ENCODE measurements at places on chromosomes 12 and 14. TPM values are rescaled to one million over a fixed set of nuclear protein-coding genes. Genes with fewer than 3 reads are reported as not detected.

The FOXN4 gene
- not detected for total RNA-seq

The PTPN11 gene
- 137 TPM for total RNA-seq

The KRT6B gene
- total RNA-seq = 7.7 TPM

The GLIPR1L1 gene
- total RNA-seq = not detected

The ANAPC5 gene
- 171 TPM for total RNA-seq

The SLC17A8 gene
- total RNA-seq = not detected

The SLC38A4 gene
- not detected for total RNA-seq

The SAMD15 gene
- total RNA-seq = 1.2 TPM

The IPO8 gene
- total RNA-seq = 19.6 TPM

The NKX2-1 gene
- not detected for total RNA-seq

The SLC25A21 gene
- 0.87 TPM for total RNA-seq

The GPR162 gene
- not detected for total RNA-seq

The CLEC7A gene
- total RNA-seq = 0.40 TPM

The CCDC38 gene
- not detected for total RNA-seq

The ITFG2 gene
- total RNA-seq = 12.8 TPM

The SERPINA1 gene
- 5.4 TPM for total RNA-seq

The LRRC9 gene
- total RNA-seq = not detected

The LRTM2 gene
- not detected for total RNA-seq

The ANKLE2 gene
- 85.9 TPM for total RNA-seq

The PMCH gene
- not detected for total RNA-seq

The PDE3A gene
- 2.0 TPM for total RNA-seq

The LBHD2 gene
- not detected for total RNA-seq

The TM7SF3 gene
- 109 TPM for total RNA-seq

The MYF5 gene
- not detected for total RNA-seq

The ORMDL2 gene
- 19.2 TPM for total RNA-seq

The LIN52 gene
- 9.3 TPM for total RNA-seq

The CLEC4C gene
- total RNA-seq = not detected

The C12orf54 gene
- total RNA-seq = not detected

The OR6C68 gene
- not detected for total RNA-seq

The MEG3 gene
- total RNA-seq = not detected

The EIF2S3B gene
- total RNA-seq = 0.63 TPM

The ART4 gene
- not detected for total RNA-seq

The SPIC gene
- not detected for total RNA-seq

The TAS2R9 gene
- total RNA-seq = not detected

The CCDC177 gene
- total RNA-seq = not detected

The EFS gene
- 0.23 TPM for total RNA-seq

The RHOJ gene
- not detected for total RNA-seq

The LMNTD1 gene
- not detected for total RNA-seq

The KRT75 gene
- total RNA-seq = 38.5 TPM
